Activated T-cell treated with anti-CD3 and anti-CD28 coated beads, Interleukin-2, amount 50 U/mL, for 4 hours (primary cell): ENCODE measurements at places on chromosomes 7 and 10. TPM values are rescaled to one million over a fixed set of nuclear protein-coding genes. Genes with fewer than 3 reads are reported as not detected.

The UTF1 gene
- total RNA-seq = not detected

The STEAP1 gene
- total RNA-seq = 0.66 TPM

The CLCN1 gene
- total RNA-seq = not detected

The CPA1 gene
- total RNA-seq = 7.4 TPM

The DKK1 gene
- total RNA-seq = 0.42 TPM

The GTF2IRD1 gene
- total RNA-seq = 1.9 TPM

The ATG9B gene
- total RNA-seq = 5.8 TPM

- no peak for DNase-seq
Measured at GRCh38 chr7:1324028-1324900, 91.6 kb downstream of the UNCX start.

- DNase-seq = peak; percentile 68
Measured at GRCh38 chr7:105808703-105809590, 67.5 kb downstream of the ATXN7L1 start.

- DNase-seq = no peak
Measured at GRCh38 chr7:155584763-155585531, 38.6 kb upstream of the CNPY1 start.

GRCh38 chr7:112147793-112148361 is 58.3 kb downstream of the DOCK4 start:
- no peak for DNase-seq

GRCh38 chr7:25831831-25832411 is 320.1 kb upstream of the NFE2L3 start:
- no peak for DNase-seq

GRCh38 chr10:62426086-62426485 is 51.9 kb downstream of the ZNF365 start:
- DNase-seq = no peak

DNA sequence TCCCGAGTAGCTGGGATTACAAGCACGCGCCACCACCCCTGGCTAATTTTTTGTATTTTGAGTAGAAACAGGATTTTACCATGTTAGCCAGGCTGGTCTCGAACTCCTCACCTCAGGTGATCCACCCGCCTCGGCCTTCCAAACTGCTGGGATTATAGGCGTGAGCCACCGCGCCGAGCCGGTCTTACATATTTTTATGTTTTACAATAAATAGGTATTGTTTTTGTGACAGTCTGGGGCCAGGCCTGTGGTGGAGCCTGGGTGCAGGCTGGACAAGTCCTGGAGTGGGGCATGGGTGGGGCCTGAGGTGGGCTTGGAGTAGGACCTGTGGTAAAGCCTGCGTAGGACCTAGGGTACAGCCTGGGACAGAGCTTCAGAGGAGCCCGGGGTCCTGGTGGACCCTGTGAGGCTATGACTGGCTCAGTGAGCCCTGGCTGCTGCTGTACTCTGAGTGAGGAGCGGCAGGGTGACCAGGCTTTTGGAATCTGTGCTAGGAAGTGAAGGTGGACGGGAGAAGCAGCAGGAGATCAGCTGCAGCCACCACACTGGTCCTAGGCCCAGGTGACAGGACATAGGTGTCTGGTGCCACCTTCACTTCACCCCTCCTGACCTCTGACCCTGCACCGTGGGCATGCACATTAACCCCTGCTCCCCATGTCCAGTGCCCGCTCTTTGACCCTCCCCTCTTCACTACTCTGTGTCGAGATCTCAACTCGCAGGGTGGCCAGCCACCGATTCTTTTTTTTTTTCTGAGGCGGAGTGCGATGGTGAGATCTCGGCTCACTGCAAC is 9.6 kb upstream of the ZMIZ2 start:
- DNase-seq = no peak

- no peak for DNase-seq
Measured at GRCh38 chr7:127905491-127906330, 125.5 kb downstream of the LRRC4 start.

- DNase-seq = no peak
Measured at GRCh38 chr7:114715907-114716306, 206.0 kb upstream of the MDFIC start.

- DNase-seq = no peak
Measured at GRCh38 chr10:22314852-22315251, 1.3 kb upstream of the COMMD3 start.

GRCh38 chr7:127541548-127541947 is 43.8 kb downstream of the GCC1 start:
- no peak for DNase-seq

GRCh38 chr7:42432644-42433043 is 195.6 kb upstream of the GLI3 start:
- no peak for DNase-seq

DNA sequence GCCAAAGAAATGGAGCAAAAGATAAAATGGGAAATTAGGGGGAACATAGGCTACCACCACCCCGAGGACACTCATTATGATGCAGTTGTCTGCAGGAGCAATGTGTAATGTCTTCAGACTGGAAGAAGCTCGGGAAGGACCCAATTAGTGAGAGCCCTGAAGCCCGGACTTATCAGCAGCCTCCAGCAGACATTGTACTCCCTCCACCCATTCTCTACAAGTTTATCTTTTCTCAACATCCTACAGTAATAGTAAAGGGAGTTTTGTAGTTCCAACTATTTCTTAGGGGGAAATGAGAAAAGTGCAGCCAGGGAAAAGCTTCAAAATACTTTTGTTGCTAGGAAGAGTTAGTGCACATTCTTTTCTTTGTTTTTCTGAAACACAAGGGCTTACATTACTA is 657.3 kb upstream of the COBL start:
- DNase-seq = no peak

DNA sequence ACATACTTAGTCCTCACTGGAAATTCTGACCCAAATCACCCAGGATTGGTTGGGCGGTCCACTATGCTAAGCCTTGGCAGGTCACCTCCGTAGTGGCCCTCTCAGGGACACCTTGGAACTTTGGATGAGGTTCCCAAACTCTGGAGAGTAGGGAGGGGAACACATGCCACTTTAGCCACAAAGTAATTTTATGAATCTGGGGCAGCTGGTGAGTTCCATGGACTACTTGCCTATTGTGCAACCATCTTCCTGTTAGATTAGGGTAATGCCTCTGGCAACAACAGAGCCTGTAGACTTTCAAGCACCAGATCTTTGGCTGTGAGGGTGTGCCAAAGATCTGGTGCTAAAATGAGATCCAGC is 77.7 kb downstream of the ITGB8 start:
- DNase-seq = no peak

- no peak for DNase-seq
Measured at GRCh38 chr7:142459551-142459963, 201.7 kb upstream of the PRSS58 start.

DNA sequence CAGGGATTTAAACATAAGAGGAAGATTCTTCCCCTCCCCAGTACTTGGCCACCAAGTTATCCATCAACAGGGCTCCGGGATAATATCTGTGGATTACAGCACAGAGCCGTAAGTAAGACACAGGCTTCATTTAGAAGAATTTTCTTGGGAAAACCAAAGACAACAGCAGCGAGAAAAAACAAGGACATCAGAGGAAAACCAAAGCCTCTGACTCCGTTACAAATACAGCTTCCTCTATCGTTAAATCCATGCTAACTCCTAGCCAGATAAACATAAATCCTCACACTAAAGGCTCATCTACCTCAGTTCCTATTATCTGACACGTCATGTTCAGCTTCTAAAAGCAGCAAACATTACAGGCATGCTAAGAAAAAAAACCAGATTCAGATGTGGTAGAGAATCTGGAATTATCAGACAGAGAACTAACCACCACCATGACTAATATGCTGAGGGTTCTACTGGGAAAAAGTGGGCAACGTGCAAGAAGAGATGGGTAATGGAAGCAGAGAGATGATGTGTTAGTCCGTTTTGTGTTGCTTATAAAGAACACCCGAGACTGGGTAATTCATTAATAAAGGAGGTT is 48.4 kb downstream of the BRI3 start:
- DNase-seq = no peak

- no peak for DNase-seq
Measured at GRCh38 chr7:137258552-137258951, 85.0 kb downstream of the PTN start.

DNA sequence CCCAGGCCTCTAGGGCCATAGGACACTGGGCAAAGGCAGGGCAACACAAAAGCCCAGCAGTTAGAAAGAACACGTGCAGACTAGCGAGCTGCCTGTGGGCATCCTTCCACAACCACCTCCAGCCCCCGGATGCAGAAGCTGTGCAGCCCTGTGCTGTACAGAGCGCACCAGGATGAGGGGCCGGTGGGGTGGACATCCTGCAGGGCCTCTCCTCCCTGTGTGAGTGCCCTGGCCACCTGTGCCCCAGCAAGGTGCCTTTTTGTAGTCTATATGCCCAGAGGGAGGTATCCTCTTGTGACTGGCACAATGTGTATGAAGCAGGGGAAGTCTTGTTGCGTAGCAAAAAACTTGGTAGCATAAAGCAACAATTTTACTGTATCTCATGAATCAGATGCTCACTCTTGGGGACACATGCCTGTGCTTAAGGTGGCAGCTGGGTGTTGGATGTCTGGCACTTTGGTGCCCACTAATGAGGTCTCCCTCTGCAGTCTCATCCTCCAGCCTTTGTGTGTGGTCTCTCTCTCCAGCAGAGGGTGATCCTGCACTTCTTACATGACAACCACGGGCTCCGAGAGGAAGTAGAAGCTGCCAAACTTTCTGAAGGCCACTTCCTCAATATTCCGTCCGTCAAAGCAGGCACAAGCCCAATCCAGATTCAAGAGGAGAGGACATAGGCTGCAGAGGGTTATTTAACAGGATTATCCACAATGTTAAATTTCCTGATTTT is 8.7 kb downstream of the NCAPG2 start:
- peak; percentile 35 for DNase-seq

DNA sequence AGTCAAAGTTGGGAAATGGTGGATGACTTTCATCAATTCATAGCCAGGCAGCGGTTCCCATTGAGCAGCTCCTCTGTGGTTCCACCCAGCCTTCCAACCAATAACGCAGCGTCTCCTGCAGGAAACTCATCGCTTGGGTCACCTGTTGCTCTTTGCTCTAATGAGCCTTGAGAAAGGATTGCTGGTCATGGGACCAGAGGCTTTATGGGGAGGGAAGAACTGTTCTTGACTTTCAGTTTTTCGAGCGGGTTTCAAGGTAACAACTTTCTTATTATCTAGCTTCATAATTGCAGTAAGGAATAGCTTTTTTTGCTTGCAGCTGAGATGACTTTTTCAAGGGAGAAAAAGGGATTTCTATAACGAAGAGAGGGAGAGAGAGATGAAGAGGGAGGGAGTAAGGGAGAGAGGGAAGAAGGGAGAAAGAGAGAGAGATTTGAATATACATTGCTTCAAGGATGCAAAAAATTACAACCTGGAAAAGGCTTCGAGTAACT is 405 bp upstream of the ENTPD1 start:
- DNase-seq = no peak

DNA sequence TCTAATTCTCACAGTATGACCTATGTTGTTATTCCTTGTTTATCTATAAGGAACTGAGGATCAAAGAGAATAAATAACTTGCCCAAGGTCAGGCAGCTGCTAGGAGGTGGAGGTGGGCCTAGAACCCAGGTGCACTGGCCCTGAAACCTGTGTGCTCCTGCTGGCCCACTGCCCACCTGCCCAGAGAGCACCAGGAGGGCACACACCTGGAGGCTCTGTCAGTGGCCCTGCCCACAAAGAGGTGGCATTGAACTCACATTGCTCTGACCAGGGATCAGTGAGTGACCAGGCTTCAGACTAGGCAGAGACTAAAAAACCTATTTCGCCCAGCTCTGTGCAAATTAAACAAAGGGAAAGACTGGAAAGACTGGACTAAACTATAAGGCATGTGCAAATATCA is 210.6 kb downstream of the TNS3 start:
- no peak for DNase-seq

DNA sequence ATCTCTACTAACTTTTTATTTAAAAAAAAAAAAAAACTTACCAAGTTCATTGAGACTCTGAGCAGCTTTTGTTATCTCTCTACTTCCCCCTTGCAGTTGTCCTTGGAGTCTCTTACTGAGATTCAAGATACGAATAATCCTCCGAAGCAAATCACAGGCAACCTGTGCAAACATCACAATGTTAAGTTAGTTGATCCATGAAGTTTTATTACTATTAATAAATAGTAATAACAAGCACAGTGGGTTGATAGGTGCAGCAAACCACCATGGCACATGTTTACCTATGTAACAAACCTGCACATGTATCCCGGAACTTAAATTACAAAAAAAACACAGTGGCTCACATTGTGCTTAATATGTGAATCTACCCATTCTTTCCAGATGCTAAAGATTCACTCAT is 36.5 kb downstream of the COG5 start:
- DNase-seq = no peak

- DNase-seq = no peak
Measured at GRCh38 chr10:28520346-28520745, 12.6 kb upstream of the WAC start.

DNA sequence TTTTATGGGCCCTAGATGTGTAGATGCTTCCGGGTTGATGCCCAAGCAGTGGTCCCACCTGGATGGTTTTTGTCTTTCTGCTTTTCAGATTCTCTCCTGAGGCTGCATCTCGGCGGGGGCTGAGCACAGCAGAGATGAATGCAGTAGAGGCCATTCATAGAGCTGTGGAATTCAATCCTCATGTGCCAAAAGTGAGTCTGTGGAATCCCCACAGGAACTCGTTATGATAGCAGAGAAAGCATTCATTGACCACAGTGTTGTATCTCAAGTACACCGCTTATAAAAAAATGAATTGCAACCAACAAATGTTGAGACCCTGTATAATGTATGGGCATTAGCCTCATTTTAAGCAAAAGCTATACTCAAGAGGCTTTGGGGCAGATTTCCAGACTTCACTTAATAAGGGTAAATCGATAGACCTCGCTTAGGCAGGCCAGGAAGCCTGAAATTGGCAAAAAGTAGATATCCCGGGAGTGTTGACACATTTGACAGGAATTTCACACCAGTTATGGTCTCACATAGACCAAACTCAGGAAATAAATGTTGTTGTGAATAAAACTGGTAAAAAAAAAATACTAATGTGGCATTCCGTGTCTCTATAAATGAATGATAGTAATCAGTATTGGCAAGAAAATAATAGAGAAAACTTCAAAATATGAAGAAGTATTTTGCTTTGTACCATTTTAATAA is 132.0 kb downstream of the WNT2 start:
- DNase-seq = no peak

- no peak for DNase-seq
Measured at GRCh38 chr7:68444042-68444441, 1154.2 kb upstream of the AUTS2 start.

GRCh38 chr7:4861673-4862072 is at the start of gene PAPOLB:
TSS of gene PAPOLB (minus strand) at chr7:4862030. CDS start at chr7:4861810, 220 bp downstream.
- no peak for DNase-seq

DNA sequence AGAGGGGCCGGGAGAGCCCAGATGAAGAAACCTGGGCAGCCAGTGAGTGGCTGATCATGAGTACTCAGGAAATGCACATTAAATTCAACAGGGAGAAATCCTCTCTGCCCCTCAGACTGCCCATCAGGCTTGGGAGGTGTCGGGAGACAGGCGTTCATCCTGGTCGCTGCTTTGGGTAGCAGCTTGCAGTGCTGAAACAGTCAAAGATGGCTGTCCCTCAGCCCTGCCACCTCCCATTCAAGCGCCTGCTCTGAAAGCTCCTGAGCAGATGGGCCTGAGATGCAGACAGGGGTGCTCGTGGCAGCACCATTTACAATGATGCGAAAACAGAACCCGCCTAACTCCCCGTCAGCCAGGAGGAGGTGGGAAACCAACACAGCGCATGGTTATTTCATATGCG is 3.6 kb upstream of the JAKMIP3 start:
- no peak for DNase-seq
